CD8-positive, alpha-beta memory T cell (primary cell): ENCODE measurements at places on chromosomes 13 and 19. TPM values are rescaled to one million over a fixed set of nuclear protein-coding genes. Genes with fewer than 3 reads are reported as not detected.

The SERPINE3 gene
- total RNA-seq, result not detected

DNA sequence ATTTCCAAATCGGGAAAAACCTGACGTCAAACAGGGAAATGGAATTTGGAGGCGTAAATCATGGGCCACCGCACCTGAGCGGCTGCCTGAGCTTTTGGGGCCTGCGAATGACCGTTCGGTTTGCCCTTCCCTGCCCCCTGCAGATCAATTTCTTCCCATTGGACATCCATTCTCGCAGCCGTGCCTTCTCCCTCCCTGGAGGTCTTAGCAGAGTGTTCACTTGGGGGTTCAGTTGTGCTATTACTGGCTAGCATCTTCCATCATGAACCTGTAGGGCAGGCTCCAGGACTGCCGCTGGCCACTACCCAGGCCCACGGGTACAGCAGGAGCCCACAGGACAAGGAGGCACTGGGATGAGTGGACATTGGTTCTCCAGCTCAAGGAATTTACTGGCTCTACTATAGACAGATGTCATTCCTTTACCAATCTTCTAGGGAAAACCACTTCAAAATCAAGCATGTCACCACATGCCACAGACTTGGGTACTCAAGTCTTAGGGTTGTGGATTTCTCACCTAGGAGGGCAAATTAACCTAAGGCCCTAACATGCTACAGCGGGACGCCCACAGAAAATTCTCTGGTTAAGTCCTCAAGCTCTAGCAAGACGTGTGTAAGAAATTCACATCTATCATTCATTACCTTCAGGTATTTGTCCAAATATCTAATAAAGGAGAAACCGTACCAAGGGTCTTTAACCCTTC lies 75.5 kb downstream of the COL4A1 start:
- no peak for DNase-seq
- no peaks in the 10 kb centered on the region for H3K27me3 ChIP-seq
- H3K27ac ChIP-seq, result no peak overlapping the region

DNA sequence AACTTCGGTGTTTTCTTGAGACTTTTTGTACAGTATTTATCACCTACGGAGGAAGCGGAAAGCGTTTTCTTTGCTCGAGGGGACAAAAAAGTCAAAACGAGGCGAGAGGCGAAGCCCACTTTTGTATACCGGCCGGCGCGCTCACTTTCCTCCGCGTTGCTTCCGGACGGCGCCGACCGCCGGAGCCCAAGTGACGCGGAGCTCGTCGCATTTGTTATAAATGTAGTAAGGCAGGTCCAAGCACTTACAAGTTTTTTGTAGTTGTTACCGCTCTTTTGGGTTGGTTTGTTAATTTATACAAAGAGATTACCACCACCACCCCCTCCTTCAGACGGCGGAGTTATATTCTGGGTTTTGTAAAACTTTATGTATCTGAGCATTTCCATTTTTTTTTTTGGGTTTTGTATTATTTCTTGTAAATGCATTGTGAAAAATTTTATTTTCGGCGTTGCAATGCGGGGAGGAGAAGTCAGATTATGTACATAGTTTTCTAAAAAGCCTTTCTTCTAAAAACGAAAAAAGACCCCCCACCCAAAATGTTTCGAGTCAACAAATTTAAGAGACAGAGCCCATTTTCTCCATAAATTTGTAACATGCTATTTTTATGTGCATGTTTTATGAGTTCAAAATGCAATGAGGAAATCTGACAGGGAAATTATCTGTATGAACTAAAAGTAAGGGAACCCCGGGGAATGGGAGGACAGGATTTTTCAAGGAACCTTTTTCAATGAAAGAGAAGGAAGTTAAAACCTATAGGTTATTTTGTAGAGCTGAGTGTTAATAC lies 2.3 kb downstream of the SOX1 start:
- DNase-seq, result no peak
- H3K4me3 ChIP-seq, result no peak overlapping the region
- no peaks in the 10 kb centered on the region for H3K36me3 ChIP-seq

The DCT gene
- total RNA-seq, result 0.07 TPM

The CYP4F2 gene
- total RNA-seq, result not detected

DNA sequence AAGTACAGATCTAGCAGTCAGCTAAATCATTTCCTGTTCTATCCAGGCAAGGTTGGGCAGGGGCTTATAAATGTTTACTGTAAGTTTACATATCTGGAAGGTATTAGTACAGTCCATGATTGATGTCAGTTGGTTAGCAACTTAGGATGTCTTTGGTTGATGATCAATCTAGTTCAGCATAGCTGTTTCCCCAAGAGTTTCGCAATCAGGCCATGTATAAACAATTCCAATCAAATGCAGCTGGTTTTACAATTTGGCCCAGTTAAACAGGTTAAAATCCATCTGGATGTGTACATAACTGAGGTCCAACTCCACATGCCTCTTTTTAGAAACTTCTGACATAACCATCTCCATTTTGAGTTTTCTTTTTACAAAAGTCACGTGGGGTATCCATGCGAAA lies 6.9 kb downstream of the ZNF221 start:
- no peak overlapping the region for H3K4me3 ChIP-seq
- no peak for DNase-seq
- no peaks in the 10 kb centered on the region for H3K4me1 ChIP-seq
- H3K36me3 ChIP-seq, result no peaks in the 10 kb centered on the region

DNA sequence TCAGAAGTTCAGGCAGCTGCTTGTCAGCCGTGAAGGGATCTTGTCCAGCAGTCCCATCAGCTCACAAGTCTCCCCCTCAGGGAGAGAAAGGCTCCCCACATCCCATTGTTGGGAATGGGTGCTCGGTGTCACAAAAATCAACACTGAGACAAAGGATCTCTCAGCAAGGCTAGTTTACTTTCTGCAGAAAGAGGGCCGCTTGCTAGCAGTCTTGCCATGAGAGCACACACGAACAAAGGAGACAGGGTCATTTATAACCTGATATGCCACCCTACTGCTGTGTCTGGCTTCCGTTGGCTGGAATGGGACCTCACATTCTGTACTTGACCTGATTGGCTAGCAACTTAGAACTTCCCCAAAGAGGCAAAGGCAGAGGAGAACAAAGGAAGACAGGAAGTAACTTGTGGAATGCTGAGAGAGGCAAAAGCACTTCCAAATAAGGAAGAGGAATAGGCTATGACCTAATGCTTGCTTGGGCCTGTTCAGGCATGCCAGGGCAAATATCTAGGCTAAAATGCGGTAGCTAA lies 8.7 kb upstream of the IGFL3 start:
- no peaks in the 10 kb centered on the region for H3K27me3 ChIP-seq
- no peaks in the 10 kb centered on the region for H3K4me1 ChIP-seq
- H3K4me3 ChIP-seq, result no peak overlapping the region
- no peaks in the 10 kb centered on the region for H3K36me3 ChIP-seq

GRCh38 chr13:86765462-86765861 lies 905.7 kb upstream of the SLITRK5 start:
- H3K4me3 ChIP-seq, result no peak overlapping the region
- no peak overlapping the region for H3K27ac ChIP-seq
- H3K27me3 ChIP-seq, result no peaks in the 10 kb centered on the region
- DNase-seq, result no peak
- H3K36me3 ChIP-seq, result no peaks in the 10 kb centered on the region

GRCh38 chr13:62931853-62932252 lies 1516.2 kb upstream of the PCDH20 start:
- no peak overlapping the region for H3K27ac ChIP-seq
- no peaks in the 10 kb centered on the region for H3K36me3 ChIP-seq
- no peaks in the 10 kb centered on the region for H3K27me3 ChIP-seq
- H3K4me3 ChIP-seq, result no peak overlapping the region

GRCh38 chr13:80751854-80752253 lies 410.9 kb upstream of the SPRY2 start:
- H3K27ac ChIP-seq, result no peak overlapping the region
- no peaks in the 10 kb centered on the region for H3K36me3 ChIP-seq
- no peak for DNase-seq

- no peaks in the 10 kb centered on the region for H3K36me3 ChIP-seq
- H3K27ac ChIP-seq, result peak overlapping the region; percentile 96
- DNase-seq, result peak; percentile 89
- H3K4me1 ChIP-seq, result peaks cover 16% of the 10 kb centered on the region
These were observed 10.8 kb downstream of the FOSB start for GRCh38 chr19:45478454-45479238.

DNA sequence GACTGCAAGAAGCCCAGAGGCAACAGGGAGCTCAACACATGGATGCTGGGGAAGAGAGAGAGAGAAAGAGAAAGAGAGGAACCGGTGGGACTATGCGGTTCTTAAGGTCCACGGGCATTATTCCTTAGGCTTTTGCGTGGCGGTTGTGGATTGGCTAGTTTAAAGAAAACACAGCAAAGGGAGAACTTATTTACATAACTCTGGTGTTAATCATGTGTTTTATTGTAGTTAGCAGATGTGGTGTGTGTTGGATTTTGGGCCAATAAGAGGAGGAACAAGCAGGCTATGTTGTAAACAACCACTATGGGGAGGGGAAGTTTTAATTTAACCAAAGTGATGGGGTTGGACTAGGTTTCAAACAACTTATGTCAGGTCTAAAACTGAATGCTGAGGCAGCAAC lies 275.3 kb upstream of the KLF12 start:
- H3K27me3 ChIP-seq, result no peaks in the 10 kb centered on the region
- H3K36me3 ChIP-seq, result no peaks in the 10 kb centered on the region
- no peak for DNase-seq
- H3K27ac ChIP-seq, result no peak overlapping the region

GRCh38 chr19:1274081-1274851 lies 1.1 kb upstream of the FAM174C start:
- H3K27ac ChIP-seq, result peak overlapping the region; percentile 92
- no peak for DNase-seq
- H3K4me1 ChIP-seq, result peaks cover 67% of the 10 kb centered on the region
- no peaks in the 10 kb centered on the region for H3K27me3 ChIP-seq
- H3K4me3 ChIP-seq, result no peak overlapping the region
- H3K36me3 ChIP-seq, result peaks cover 49% of the 10 kb centered on the region

The ZNF563 gene
- 3.5 TPM for total RNA-seq

The F7 gene
- total RNA-seq, result 0.29 TPM

DNA sequence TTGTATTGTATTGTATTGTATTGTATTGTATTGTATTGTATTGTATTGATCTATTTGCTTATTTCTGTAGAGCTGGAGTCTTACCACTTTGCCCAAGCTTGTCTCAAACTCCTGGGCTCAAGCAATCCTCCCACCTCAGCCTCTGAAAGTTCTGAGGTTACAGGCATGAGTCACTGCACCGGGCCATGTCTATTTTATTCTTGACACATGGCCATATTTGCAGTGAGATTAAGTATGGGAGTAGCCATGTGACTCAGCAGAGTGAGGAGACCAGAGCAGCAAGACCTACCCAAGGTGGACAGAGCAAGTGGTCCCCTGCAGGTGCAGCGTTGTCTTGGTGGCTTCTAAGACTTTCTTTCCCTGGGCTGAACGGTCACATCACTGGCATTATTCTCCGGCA lies 49.1 kb upstream of the UBAC2 start:
- no peaks in the 10 kb centered on the region for H3K36me3 ChIP-seq
- H3K4me3 ChIP-seq, result no peak overlapping the region
- H3K27me3 ChIP-seq, result no peaks in the 10 kb centered on the region
- H3K4me1 ChIP-seq, result no peaks in the 10 kb centered on the region
- no peak for DNase-seq

- H3K4me1 ChIP-seq, result no peaks in the 10 kb centered on the region
- DNase-seq, result no peak
- H3K27me3 ChIP-seq, result peaks cover 5% of the 10 kb centered on the region
- H3K4me3 ChIP-seq, result no peak overlapping the region
- H3K27ac ChIP-seq, result no peak overlapping the region
These were observed 330.5 kb upstream of the KLF12 start for GRCh38 chr13:74464670-74465069.

DNA sequence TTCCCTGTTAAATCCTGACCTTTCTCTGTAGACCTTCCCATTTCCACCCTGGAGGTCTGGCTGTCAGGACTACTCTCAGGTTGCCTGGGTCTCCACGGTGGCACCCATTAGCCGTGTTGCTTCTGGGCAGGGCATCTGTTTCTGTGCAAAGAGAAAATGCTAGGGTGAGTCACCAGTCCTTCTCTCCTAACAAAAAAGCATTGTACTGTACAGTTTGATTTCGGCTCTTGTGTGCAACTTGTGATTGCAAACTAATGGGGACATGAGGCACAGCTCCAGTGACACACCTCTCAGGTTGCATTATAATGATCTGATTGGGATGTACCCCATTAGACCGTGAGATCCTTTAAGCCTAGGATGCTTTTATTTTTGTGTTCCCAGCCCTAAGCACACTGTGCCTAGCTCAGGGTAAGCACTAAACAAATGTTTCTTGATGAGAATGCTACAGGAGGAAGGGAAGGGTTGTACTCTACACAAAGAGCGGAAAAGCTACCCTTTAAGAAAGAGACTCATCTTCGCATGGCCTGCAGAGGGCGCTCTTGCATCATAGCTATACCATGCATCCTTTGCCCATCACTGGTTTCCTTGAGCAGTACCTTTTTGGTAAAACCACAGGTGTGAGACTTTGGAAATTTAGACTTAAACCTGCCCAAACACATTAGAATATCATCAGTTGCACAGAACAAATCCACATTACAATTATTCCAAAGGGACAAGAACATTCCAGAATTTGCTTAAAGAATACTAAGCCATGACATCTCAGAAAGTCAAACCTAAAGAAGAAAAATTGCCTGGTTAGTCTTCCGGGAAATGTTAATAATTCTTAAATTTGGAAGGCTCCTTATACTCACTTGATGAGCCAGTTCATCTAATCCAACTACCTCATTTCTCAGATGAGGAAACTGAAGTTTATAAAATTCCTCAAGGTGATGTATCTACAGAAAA lies 20.3 kb upstream of the TRIM13 start:
- H3K4me3 ChIP-seq, result no peak overlapping the region
- H3K36me3 ChIP-seq, result no peaks in the 10 kb centered on the region
- peak; percentile 70 for DNase-seq
- H3K27me3 ChIP-seq, result no peaks in the 10 kb centered on the region
- no peak overlapping the region for H3K27ac ChIP-seq
